ENCODE measurements at places on chromosomes 16 and 17.
A peak's percentile ranks its signal among the peaks of the same experiment; 100 is the strongest.

- DNase-seq: no peak
Observed at GRCh38 chr16:87145181-87146176, 171.7 kb downstream of the C16orf95 start.

GRCh38 chr16:27762441-27762840, 212.5 kb downstream of the KATNIP start:
- no peak for DNase-seq

DNA sequence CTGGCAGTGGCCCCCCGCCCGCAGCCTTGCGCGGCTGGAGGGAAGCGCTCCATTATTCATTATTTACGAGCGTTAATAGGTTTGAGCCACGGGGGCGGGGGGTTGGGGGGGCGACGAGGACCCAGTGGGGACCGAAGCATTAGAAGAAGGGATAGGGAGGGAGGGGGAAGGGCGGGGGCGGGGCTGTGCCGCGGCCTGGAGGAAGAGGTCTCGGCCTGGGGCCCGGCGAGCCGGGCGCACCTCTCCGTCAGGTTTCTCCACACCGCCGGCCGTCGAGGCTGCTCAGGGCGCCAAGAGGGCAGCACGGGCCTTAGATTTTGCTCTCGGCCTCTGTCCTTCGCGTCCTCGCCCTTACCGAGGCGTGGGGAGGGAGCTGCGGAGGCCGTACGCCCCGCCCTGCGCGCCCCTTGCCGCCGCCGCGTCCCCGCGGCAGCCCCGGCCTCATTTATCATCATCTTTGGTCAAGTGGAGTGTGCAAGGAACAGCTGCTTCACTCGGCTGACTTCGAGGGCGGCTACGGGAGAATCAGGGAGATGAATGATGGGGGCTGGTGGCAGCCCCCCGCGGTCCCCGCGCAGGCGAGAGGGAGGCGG, 54.2 kb downstream of the SREBF1 start:
- DNase-seq: no peak

DNA sequence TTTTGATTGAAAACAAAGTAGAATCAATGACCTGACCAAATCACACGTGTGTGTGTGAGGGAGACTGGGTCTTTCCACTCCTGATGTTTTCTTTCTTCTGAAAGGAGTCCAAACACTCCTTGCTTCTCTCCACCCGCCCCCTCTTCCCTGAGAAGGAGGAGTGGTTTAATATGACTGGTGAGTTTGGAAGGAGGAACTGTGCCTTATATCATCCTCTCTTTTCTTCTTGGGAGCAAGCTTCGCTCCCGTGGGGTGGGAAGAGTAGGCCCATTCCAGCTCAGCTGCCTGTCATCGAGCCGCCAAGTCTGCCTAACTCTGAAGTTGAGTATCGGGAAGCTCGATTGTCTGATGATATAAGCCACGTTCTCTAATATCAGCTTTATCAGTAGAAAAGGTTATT, 96.5 kb downstream of the YPEL2 start:
- no peak for DNase-seq

- no peak for DNase-seq
Observed at GRCh38 chr17:50877838-50878237, 11.7 kb upstream of the TOB1 start.

- no peak for DNase-seq
Observed at GRCh38 chr17:1251866-1252608, 18.2 kb upstream of the BHLHA9 start.

DNA sequence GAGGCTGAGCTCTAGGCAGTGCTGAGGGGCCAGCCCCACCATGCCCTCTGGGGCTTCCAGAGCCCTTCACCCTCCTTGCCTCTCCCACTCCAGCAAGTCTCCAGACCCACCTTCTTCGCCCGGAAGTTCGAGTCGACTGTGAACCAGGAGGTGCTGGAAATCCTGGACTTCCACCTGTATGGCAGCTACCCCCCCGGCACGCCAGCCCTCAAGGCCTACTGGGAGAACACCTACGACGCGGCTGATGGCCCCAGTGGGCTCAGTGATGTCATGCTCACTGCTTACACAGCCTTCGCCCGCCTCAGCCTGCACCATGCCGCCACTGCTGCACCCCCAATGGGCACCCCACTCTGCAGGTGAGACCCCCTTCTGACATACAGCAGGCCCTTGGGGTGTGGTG, 10.5 kb downstream of the XYLT2 start:
- DNase-seq: no peak

- DNase-seq: no peak
Observed at GRCh38 chr17:71176331-71176730, 944.5 kb upstream of the SOX9 start.

DNA sequence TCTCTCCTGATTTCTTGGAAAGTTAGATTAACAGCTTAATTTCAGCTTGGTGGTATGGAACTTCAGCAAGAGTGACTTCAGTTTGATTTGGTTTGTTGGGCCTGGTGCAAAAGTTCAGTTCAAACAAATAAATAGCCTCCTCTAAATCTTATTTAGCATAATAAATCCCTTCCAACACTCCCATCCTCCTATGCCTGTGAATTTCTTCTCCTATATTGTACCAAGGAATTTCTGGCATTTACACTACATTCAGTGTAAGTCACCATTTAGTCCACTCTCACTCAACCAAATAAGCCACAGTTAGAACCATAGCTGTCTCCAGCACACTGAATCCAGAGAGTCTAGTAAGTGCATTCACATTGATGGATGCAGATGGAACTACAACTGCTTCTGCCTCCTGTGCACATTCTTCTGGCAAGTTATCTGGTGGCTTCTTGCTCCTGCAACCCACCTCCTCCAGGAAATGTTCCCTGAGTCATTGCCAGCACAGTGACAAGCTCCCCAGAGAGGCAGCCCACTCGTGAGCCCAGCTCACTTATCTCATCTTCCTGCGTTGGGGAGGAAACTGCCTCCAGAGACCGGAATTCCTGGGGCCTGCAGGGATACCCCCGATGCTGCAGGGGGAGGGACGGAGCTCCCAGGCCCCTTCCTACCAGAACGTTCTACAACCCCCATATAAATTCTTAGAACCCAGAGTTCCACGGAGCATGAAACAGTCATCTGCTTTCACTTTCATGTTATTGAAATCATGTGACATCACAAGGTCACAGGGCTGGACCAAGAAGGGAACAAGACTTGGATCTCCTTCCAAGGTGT, 318.3 kb downstream of the PHKB start:
- DNase-seq: no peak

- no peak for DNase-seq
Observed at GRCh38 chr17:79836972-79837887, 2.0 kb downstream of the CBX4 start.

- DNase-seq: no peak
Observed at GRCh38 chr17:28751600-28752366, 8.0 kb downstream of the TRAF4 start.

- DNase-seq: no peak
Observed at GRCh38 chr17:5364696-5365095, 54.8 kb downstream of the NUP88 start.

- no peak for DNase-seq
Observed at GRCh38 chr16:52932321-52932720, 120.4 kb downstream of the CHD9NB start.

DNA sequence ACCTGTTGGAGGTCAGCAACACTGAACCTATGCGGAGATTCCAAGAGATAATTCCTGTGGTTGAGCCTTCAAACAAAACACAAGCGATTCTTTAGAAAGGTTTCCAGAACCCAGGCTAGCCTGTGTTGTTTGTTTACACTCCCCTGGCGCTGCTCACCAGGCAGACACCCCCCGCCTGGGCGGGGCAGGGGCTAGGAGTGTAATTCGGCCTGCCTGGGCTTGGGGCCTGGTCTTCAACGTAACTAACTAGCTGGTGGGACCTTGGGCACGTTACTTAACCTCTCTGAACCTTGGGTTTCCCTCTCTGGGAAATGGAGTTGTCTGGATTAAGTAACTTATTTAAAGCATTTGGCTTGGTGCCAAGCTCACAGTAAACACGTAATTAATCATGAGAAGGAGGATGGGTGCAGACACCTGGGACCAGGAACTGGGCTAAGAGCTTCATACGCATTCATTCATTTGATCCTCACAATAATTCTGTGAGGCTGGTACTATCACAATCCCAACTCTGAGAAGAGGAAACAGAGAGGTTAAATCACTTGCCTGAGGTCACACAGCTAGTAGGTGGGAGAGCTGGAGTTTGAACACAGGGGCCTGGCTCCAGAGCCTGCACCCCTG, 7.6 kb upstream of the ARHGAP27 start:
- no peak for DNase-seq

DNA sequence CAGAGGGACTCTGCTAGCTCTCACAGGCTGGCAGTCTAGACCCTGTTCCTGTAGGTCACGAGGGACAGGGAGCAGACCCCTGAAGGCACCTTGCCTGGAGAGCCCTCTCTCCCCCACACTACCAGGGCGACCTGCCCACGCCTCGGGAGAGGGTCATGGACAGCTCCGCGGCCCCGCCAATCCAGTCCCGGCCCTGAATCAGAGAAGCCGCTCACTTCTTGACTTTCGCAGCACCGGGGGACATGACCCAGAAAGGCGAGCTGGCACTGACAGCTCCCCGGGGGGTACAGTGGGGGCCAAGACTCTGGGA, 5.1 kb downstream of the KIFC3 start:
- no peak for DNase-seq

GRCh38 chr17:83150369-83151055, 71.1 kb downstream of the METRNL start:
- DNase-seq: no peak

- no peak for DNase-seq
Observed at GRCh38 chr17:72466199-72466598, 345.4 kb downstream of the SOX9 start.

DNA sequence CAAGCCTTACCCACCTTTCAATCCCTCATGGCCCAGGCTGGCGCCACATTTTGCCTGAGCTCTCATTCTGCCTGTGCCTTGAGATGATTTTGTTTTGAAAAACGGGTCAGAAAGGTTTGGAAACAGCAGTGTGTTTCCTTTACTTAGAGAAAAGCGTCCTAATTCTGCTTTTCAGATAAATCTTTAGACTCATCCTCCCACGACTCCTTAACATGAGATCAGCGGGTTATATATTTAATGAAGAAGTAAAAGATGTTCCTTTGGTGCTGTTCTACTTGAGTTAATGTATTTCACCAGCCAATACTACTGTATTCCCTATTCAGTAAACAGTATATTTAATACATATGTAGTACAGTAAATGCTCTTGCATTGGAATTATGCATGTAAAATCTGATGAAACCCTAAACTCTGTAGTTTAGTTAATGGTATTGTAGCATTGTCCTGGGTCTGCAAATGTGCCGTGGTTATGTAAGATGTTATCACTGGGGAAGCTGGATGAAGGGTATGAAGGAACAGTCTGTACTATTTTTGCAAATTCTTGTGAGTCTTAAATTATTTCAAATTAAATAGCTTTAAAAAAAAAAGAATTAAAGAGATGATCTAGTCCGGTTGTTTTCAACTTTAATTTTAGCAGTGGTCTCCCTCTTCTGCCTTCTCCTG, 199.4 kb upstream of the CACNG5 start:
- no peak for DNase-seq

DNA sequence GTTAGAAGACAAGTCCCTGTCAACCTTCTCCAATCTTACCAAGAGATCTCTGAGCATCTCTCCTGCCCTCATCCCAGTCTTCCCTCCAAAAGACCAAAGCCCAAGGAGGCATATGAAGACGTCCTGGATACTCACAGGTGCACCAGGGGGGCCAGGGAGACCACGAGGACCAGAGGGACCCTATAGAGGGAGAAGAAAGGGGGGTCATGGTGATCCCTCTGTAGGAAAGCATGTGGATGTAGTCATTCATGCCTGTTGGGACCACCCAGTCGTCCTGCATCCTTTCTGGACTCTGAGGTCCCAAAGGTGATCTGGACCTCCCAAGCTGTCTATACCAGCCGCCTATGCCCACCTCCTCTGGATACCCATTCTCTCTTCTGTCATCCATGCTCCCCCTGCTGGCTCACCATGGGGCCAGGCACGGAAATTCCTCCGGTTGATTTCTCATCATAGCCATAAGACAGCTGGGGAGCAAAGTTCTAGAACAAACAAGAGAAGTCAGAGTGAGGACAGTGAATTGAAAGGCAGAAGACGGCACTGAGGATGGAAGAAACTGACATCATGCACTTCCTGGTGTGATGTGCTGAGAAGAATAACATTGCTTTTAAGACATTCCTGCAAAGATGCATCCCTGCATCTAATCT, 3.3 kb downstream of the COL1A1 start:
- no peak for DNase-seq

DNA sequence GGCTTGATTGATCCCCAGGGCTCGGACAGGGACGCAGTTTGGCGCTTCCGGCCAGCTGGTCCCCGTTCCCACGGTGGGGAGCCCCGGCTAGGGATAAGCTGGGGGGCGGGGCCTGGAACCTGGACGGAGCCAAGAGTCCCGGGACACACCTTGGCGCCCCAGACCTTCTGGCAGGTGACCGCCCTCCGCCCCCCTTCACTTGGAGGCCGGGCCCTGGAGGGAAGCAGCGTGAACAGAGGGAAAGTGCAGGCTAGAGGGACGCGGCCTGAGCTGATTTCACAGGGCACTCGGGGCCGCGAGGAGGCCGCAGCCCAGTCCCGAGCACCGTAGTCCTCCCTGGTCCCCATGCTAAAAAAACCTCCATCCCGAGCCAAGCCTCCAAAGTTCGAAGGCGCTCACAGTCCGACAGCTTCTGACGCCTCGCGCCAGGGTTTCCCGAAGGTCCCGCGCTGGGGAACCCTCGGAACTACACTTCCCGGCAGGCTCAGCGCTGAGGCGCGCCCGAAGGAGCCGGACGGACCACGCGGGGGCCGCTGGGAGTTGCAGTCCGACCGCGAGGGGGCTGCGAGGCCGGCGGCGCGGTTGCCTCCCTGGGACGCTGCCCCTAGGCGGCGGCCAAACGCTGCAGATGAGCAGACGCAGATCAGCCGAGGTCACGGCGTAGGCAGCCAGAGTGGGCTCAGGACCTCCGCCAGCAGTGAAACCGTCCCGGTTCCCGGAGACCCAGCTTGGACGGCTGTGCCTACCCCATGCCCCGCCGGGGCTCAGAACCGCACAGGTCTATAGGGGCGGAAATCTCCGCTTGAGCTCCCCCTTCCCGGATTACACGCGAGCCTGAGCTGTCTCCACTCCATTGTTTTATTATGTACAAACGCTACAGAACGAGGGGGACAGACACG, at the start of gene TBX6:
Gene TBX6, minus strand, starts transcription at position 451 of the 899 bp plus-strand sequence. CDS start 731 bp downstream, outside the sequence.
- peak; percentile 69 for DNase-seq

DNA sequence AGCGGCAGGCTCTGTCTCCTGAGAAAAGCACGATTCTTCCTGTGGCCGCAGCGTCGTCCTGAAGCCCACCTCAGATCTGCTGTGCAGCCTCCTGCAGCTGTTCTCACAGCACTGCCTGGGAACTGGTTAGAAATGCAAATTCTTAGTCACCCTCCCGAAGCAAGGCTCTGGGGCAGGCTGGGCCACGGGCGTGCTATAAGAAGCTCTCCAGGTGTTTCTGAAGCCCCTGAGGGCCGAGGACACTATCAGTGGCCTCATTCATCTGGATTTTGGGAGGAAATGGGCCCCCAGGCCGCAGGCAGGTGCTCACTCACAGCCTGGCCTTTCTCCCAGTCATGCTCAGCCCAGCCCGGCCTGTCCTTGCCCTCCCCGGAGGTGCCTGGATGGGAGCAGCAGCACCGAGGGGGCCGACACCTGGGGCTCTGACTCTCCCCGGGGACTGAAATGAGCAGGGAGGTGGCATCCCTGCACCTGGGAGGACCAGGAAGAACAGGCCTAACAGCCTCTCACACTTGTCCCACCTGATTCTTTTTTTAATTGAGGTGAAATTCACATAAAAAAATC, 10.4 kb upstream of the NLRC3 start:
- no peak for DNase-seq
